ENCODE measurements at places on chromosomes 13 and 19. TPM values are rescaled to one million over a fixed set of nuclear protein-coding genes. Genes with fewer than 3 reads are reported as not detected.

The GNA15 gene
- total RNA-seq: 22.8 TPM

The PRTN3 gene
- not detected for total RNA-seq

The ADGRE1 gene
- total RNA-seq: 1.2 TPM

The GSX1 gene
- not detected for total RNA-seq

The DCLK1 gene
- not detected for total RNA-seq

The FFAR2 gene
- not detected for total RNA-seq

The ZNF555 gene
- total RNA-seq: 2.2 TPM

The LACC1 gene
- 2.2 TPM for total RNA-seq

The ASPDH gene
- not detected for total RNA-seq

The ATP12A gene
- total RNA-seq: 0.27 TPM

The REEP6 gene
- total RNA-seq: 1.8 TPM

The CD33 gene
- total RNA-seq: 3.9 TPM

DNA sequence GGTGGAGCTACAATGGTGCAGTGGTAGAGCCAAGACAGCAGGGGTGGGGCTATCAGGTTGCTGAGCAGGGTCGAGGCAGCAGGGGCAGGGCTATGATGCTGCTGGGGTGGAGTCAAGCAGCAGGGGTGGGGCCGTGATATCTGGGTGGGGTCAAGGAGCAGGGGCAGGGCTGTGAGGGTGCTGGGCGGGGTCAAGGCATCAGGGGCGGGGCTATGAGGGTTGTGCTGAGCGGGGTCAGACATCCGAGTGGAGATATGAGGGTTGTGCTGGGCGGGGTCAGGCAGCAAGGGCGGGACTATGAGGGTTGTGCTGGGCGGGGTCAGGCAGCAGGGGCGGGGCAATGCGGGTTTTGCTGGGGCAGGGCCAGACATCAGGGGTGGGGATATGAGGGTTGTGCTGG lies 14.7 kb downstream of the HCN2 start:
- H3K27me3 ChIP-seq: no peaks in the 10 kb centered on the region
- H3K4me1 ChIP-seq: peaks cover under 1% of the 10 kb centered on the region
- no peaks in the 10 kb centered on the region for H3K36me3 ChIP-seq
- DNase-seq: peak; percentile 44
- H3K27ac ChIP-seq: no peak overlapping the region

GRCh38 chr19:32201636-32202051 lies 143.8 kb upstream of the ZNF507 start:
- H3K36me3 ChIP-seq: no peaks in the 10 kb centered on the region
- H3K4me3 ChIP-seq: no peak overlapping the region
- H3K27ac ChIP-seq: no peak overlapping the region
- H3K4me1 ChIP-seq: peaks cover 13% of the 10 kb centered on the region
- H3K27me3 ChIP-seq: no peaks in the 10 kb centered on the region
- DNase-seq: peak; percentile 18

GRCh38 chr19:31497709-31498108 lies 148.5 kb upstream of the TSHZ3 start:
- no peak overlapping the region for H3K27ac ChIP-seq
- no peak overlapping the region for H3K4me3 ChIP-seq
- H3K4me1 ChIP-seq: no peaks in the 10 kb centered on the region
- no peaks in the 10 kb centered on the region for H3K36me3 ChIP-seq
- no peak for DNase-seq

GRCh38 chr13:21095311-21095710 lies 33.9 kb upstream of the LATS2 start:
- no peaks in the 10 kb centered on the region for H3K4me1 ChIP-seq
- H3K4me3 ChIP-seq: no peak overlapping the region
- H3K27ac ChIP-seq: no peak overlapping the region
- peaks cover 2% of the 10 kb centered on the region for H3K27me3 ChIP-seq
- DNase-seq: no peak

DNA sequence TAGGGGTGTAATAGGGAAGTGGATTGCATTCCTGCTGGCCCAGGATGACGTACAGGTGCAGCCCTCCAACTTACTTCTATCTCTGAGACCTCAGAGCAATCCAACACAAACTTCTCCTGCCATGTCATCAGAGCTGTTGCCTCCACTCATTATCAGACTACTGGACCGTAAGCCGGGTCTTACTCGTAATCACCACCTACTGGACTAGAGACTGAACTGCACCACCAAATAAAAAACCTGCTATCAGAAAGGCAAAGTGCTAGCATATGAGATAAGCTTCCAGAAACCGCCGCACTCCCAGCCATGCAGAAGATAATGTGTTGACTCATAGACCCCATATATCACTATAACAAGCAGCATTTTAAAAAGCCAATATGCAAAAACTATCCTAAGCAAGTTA lies 102.0 kb downstream of the SLITRK1 start:
- no peaks in the 10 kb centered on the region for H3K27me3 ChIP-seq
- H3K36me3 ChIP-seq: no peaks in the 10 kb centered on the region
- H3K4me1 ChIP-seq: no peaks in the 10 kb centered on the region
- no peak overlapping the region for H3K4me3 ChIP-seq
- DNase-seq: no peak
- no peak overlapping the region for H3K27ac ChIP-seq

DNA sequence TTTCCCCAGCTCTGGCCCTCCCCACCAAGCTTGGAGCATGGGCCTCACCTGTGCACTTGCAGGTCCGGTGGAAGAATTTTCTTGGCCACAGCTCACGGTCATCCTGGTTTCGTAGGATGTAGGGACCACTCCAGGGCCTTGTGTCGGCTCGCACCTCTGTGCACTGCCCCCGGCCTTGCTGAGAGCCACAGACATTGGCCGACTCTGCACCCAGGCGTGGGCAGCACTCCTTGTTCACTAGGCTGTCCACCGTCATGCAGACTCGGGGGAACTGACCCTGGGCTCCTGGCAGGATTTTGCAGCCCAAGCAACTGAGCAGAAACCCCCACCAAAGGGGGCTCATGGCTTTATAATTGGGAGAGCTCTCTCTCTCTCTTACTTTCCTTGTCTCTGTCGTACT lies 569 bp downstream of the DCT start:
- no peaks in the 10 kb centered on the region for H3K4me1 ChIP-seq
- no peaks in the 10 kb centered on the region for H3K36me3 ChIP-seq
- no peak overlapping the region for H3K4me3 ChIP-seq
- no peak for DNase-seq

DNA sequence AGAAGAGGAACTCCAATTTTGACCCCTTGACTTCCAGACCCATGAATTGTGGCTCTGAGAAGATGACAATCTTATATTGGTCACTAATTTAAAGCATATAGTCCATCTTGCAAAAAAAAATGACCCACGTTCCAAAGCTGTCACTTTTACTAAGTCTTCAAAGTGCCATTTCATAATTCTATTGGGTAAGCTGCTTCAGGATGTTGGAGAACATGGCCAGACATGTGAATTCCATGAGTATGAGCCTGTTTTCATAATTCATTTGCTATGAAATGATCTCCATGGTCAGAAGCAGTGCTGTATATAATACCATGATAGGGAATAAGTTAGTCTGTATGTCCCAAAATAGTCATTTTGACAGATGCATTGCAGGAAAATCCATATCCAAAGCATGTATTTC lies 1787.3 kb downstream of the SLITRK5 start:
- DNase-seq: no peak
- no peak overlapping the region for H3K27ac ChIP-seq
- no peaks in the 10 kb centered on the region for H3K4me1 ChIP-seq
- H3K4me3 ChIP-seq: no peak overlapping the region

- peaks cover 7% of the 10 kb centered on the region for H3K36me3 ChIP-seq
- H3K27me3 ChIP-seq: peaks cover 67% of the 10 kb centered on the region
- H3K27ac ChIP-seq: peak within 1 kb of the TSS; percentile 72
Observed at GRCh38 chr13:112067116-112067741, at the start of gene SOX1. Gene SOX1, plus strand, starts transcription at chr13:112067149. Its CDS starts 510 bp downstream, at chr13:112067659.

DNA sequence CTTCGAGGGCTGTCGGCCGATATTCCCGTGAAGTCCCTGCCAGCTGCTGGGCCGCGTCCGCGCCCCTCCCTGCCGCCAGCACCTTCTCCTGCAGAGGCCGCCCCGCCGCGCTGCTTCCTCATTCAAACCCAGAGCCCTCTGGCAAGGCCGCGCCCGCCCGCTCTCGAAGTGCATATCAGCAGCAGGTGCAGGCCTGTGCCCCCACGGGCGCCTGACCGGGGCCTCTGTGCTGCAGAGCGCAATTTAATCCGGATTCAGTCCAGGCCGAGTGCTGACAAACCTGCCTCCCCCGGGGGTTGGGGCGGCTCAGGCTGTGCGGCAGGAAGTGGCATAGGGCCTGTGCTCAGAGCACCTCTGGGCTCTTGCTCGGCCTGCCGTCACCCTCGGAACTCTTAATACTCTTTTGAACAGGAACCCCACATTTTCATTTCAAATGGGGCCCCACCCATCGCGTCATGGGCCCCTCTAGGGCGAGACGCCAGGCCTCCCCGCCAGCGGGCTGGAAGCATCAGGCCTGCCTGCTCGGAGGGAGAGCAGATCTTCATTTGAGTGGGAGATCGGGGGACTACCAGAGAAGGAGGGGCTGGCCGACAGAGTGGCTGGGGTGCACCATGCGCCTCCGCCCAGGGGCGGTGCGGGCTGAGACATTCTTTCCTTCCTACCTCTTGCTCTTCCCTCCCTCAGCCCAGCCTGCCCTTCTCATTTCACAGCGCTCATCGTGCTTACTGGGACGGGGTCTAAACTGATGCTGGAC lies 125.7 kb downstream of the TNFRSF19 start:
- no peaks in the 10 kb centered on the region for H3K27me3 ChIP-seq
- peak; percentile 71 for DNase-seq
- peaks cover 12% of the 10 kb centered on the region for H3K4me1 ChIP-seq

GRCh38 chr19:35267353-35267817 lies 1.4 kb upstream of the USF2 start:
- peaks cover 34% of the 10 kb centered on the region for H3K36me3 ChIP-seq
- peak overlapping the region; percentile 93 for H3K4me3 ChIP-seq
- H3K27me3 ChIP-seq: no peaks in the 10 kb centered on the region
- peaks cover 44% of the 10 kb centered on the region for H3K4me1 ChIP-seq
- peak; percentile 34 for DNase-seq
- peak overlapping the region; percentile 96 for H3K27ac ChIP-seq

- no peaks in the 10 kb centered on the region for H3K27me3 ChIP-seq
- no peak overlapping the region for H3K4me3 ChIP-seq
- no peaks in the 10 kb centered on the region for H3K36me3 ChIP-seq
- no peaks in the 10 kb centered on the region for H3K4me1 ChIP-seq
- H3K27ac ChIP-seq: no peak overlapping the region
Observed at GRCh38 chr13:65943024-65943423, 1287.1 kb downstream of the PCDH9 start.

DNA sequence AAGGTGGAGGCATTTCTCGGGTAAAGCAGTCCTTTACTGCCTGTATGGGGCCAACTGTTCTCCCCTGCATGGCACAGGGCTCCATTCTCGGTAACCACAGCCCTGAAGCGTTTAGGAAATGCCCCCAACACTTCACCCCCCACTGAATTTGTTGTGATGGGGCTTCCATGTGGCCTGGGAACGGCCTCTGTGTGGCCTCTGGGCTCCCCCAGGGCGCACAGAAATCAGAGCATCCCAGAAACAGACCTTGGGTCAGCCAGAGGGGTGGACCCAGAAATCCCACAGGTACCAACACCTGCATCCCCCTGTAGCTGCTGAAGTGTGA lies 153.7 kb upstream of the VSTM2B start:
- no peak overlapping the region for H3K27ac ChIP-seq
- no peak overlapping the region for H3K4me3 ChIP-seq
- no peak for DNase-seq
- no peaks in the 10 kb centered on the region for H3K27me3 ChIP-seq
- H3K36me3 ChIP-seq: no peaks in the 10 kb centered on the region

- H3K27me3 ChIP-seq: peaks cover 30% of the 10 kb centered on the region
- no peak overlapping the region for H3K4me3 ChIP-seq
- H3K27ac ChIP-seq: no peak overlapping the region
- H3K36me3 ChIP-seq: no peaks in the 10 kb centered on the region
- no peak for DNase-seq
Observed at GRCh38 chr19:7497292-7497691, 8.5 kb upstream of the PEX11G start.

DNA sequence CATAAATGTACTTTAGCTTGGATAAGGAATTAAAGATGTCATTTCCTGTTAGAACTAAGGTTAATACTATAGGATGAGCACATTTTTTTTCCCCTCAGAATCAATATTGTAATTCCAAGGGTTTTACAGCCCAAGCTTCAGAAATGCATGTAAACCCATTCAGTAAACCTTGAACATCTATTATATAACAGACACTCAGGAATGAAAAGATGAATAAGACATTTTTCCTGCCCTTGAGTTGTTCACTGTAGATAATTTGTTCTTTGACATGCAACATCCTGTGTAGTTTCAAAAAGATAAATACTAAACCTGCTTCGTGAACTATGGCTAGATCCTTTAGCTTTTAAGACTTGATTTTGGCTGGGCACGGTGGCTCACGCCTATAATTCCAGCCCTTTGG lies 21.7 kb upstream of the KCTD4 start:
- DNase-seq: no peak
- no peaks in the 10 kb centered on the region for H3K4me1 ChIP-seq

- no peaks in the 10 kb centered on the region for H3K27me3 ChIP-seq
- peaks cover 7% of the 10 kb centered on the region for H3K4me1 ChIP-seq
- no peak overlapping the region for H3K4me3 ChIP-seq
Observed at GRCh38 chr13:20057963-20058362, 99.4 kb downstream of the ZMYM2 start.

- no peak overlapping the region for H3K4me3 ChIP-seq
- H3K27ac ChIP-seq: no peak overlapping the region
- H3K27me3 ChIP-seq: no peaks in the 10 kb centered on the region
- DNase-seq: no peak
Observed at GRCh38 chr13:58324161-58324560, 692.6 kb downstream of the PCDH17 start.

- no peak overlapping the region for H3K4me3 ChIP-seq
- no peaks in the 10 kb centered on the region for H3K27me3 ChIP-seq
- no peaks in the 10 kb centered on the region for H3K36me3 ChIP-seq
- H3K27ac ChIP-seq: no peak overlapping the region
- H3K4me1 ChIP-seq: no peaks in the 10 kb centered on the region
Observed at GRCh38 chr19:31092274-31092673, 257.0 kb downstream of the TSHZ3 start.

DNA sequence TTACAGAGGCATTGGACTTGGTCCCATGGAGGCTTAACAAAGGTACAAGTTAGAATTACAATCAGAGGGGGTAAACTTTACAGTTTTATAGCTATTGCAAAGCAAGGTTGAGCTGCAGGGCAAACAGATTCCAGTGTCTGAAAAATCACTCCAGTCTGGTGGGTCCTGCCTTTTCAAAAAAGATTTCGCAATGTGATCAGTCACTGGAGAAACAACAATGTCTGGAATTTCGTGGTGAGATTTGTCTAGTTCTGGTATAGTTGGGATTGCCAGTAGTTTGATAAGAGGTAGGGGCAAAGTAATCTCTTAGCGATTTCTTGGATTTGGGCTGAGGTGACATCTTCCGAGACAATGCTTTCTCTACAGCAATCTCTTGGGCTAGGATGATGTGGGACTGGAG lies 1198.2 kb upstream of the PCDH9 start:
- H3K27me3 ChIP-seq: no peaks in the 10 kb centered on the region
- no peak overlapping the region for H3K27ac ChIP-seq
- no peak overlapping the region for H3K4me3 ChIP-seq
